ENCODE measurements at places on chromosomes 1 and 21.

- no peak for DNase-seq
These were observed 13.6 kb upstream of the LAMTOR5 start for GRCh38 chr1:110420874-110421793.

- DNase-seq, result no peak
These were observed 19.3 kb downstream of the ITPKB start for GRCh38 chr1:226719596-226720387.

DNA sequence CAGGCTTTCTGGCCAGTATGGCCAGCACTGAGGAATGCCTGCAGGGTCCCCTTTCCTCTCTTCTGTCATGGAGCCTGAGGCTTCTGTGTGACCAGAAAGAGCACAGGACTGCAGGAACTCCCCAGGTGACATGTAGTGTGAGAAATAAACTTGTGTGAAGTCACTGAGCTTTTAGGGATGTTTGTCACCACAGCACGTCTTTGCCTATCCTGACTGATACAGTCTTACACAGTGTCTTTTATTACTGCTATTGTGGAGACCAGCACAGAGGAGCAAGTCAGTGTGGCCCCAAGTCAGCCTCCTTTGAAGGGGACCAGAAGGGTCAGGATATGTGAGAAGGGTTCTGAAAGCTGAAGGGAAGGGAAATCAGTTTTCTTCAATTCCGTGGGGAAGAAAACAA, 102.5 kb downstream of the LAMC2 start:
- DNase-seq, result no peak

DNA sequence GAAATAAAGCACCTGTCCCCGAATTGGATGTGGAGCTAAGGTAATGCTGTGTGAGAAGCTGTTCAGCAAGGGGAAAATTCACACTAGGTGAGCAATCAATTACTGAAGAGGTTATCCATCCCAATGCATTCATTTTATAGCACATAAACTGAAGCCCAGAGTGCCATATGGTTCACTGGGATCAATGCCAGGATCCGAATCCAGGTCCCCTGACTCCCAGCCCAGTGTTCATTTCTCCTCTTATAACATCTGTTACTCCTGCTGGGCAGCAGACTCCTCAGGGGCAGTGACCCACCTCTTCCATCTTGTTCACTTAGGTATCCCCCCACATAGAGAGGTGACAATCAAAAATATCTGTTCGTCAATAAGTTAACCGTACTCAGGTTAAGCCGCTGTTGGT, 13.2 kb upstream of the SEC16B start:
- DNase-seq, result no peak

GRCh38 chr1:159993911-159994310, 37.9 kb downstream of the PIGM start:
- no peak for DNase-seq

- no peak for DNase-seq
These were observed 2.9 kb downstream of the EGLN1 start for GRCh38 chr1:231419147-231419546.

DNA sequence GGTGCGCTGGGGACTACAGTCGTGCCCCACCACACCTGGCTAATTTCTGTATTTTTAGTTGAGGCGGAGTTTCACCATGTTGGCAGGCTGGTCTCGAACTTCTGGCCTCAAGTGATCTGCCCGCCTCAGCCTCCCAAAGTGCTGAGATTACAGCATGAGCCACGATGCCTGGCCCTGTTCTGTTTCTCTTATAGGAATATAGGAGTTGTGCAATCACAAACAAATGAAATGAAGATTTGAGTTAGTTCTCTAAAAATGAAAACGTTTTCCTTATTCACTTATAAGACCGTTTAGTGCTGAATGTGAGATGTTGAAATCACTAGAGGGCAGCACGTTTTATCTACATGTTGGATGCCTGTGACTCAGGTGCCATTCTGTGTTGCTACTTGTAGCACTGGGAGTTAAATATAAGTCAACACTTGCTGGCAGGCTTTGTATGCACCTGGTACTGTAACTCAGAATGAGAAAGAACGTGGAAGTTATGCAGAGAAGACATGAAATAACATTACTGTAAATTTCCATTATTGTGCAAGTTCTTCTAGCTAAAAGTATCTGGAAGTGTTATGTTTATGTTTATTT, 45.8 kb downstream of the MIGA1 start:
- no peak for DNase-seq

GRCh38 chr1:4561205-4561604, 93.2 kb upstream of the AJAP1 start:
- DNase-seq, result no peak

DNA sequence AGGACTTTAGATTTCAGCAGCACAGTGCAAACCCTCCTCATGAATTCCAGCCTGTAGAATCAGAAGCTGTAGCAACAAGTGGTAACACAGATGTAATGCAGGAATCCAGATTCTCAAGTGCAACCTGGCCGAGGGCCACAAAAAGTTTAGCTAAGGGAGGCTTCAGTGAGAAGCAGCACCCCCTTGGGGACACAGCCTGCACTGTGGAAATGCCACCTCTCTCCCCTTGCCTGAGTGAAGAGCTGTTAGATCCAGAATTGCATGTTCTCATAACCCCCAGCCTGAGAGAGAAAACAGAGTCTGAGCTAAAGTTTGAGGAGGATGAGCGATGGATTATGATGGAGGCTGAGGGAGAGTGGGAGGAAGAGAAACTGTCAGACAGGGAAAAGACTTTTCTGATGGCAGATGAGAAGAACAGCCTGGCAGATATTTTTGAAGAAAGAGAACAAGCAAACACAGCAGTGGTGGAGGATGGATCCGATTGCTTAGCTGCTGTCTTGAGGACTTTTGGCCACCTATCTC, 80.5 kb upstream of the BMP8A start:
- DNase-seq, result no peak

DNA sequence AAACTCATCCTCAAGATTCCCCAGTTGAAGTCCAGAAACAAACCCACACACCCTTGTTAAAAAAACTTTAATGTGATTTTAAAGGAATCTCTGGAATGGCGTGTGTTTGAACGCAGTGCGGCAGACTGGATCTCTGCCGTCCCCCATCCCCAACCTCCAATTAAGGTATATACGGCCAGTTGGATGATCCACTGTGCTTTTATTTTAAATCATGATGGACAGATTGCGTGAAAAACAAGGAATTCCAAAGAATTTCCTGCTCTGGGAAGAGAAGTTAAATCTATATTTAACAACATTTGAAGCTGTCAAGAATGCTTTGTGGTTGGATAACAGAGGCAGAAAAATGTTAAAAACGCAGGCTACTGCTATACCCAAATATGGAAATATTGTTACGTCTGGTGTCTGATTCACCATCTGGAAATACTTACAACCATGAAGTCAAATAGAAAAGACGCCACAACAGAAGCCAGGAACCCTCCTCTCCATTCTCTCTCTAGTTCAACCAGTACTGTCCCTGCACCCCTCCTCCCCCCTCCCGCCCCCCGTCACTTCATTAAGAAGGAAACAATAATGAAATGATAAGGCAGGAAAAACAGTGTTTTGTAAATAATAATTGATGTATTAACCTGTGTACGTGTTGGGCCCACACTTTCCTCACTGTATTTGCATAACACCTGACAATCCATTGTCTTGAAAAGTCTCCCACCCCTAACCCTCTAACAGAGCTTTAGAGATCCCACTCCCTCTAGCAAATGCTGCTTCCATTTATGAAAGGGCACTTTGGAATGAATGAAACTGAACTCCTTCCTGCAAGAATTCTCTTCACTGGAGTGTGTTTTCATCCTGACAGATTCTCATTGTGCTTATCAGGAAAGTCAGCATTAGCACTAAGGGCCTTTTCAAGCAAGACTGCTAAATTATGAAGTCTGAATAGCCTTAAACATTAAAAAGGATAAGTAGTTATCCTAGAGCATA, 2.0 kb upstream of the CCN1 start:
- no peak for DNase-seq

Data from substantia nigra (tissue), 51 donors.